NCI-H1417 treated with DMSO at 0.1 percent for 48 hours (cell line): ENCODE measurements at places on chromosomes 4 and X.

DNA sequence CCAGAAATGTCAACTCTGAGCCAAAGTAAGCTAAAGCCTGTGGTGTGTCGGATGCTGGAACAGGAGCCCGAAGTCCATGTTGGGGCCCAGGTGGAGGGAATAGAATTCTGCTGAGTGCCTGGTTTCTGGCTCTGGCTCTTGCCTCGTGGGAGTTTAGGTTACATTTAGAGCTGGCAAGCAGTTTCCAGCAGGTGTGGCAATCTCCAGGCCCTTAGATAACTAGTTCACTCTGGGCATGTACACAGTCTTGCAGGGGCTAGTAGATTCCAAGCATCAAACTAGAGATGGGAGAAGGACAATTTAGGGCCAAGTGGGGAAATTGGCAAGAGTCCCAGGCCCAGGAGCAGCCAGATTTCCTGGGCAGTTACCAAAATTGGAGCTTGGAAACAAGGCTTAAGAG is 56.3 kb upstream of the STOX2 start:
- DNase-seq = no peak

DNA sequence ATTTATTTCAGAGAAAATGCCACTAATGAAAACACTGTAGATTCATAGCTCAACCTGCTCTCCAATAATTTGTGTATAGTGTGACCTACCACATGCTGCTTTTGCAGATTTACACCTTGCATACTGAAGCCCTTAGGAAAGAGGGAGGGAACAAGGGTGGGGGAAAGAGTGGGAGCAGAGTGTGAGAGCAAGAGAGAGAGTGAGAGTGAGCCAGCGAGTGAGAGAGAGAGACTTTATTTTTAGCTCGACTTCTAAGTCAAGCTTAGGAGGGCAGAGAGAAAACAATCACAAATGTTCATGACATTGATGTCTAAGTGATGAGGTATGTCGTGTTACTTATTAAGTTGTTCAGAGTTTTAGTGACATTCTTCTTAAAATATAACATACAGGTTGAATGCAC is 112.5 kb upstream of the HAND2 start:
- DNase-seq = peak; percentile 46

GRCh38 chrX:41734530-41734929 is 10.5 kb downstream of the GPR82 start:
- DNase-seq = no peak

- DNase-seq = no peak
Measured at GRCh38 chrX:31523884-31524536, 452.2 kb upstream of the FTHL17 start.

GRCh38 chr4:139530833-139531427 is 25.1 kb downstream of the SETD7 start:
- DNase-seq = no peak

DNA sequence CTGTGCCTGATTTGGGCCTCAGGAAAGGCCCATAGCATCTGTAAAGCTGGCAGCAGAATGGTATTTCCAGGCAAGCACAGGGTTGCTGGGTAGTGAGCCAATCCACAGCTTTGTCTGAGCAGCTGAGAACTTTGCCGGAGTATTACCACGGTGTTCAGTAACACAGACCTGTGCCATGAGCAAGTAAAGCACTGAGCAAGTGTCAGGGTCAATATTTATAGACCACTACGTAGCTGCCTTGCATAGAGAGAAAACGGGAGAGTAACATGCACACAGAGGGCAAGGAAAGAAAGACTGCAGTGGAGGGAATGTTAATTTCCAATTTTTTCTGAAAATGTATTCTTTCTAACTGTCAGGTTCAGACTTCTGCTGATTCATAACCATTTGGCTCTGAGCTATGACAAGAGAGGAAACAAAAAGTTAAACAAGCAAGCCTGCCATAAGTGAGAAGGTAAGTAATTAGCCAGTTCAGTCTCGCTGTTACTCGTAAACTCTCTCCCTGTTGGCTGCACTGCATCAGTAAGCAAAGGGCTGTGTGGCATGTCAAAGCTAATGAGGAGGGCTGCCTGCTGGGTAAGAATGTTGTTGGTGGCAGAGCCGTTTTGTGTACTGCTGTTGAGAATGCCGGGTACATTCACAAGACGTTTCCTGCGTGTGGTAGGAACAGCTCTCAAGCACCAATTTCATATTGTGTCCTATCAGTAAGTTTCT is 238.1 kb downstream of the BMPR1B start:
- DNase-seq = no peak

DNA sequence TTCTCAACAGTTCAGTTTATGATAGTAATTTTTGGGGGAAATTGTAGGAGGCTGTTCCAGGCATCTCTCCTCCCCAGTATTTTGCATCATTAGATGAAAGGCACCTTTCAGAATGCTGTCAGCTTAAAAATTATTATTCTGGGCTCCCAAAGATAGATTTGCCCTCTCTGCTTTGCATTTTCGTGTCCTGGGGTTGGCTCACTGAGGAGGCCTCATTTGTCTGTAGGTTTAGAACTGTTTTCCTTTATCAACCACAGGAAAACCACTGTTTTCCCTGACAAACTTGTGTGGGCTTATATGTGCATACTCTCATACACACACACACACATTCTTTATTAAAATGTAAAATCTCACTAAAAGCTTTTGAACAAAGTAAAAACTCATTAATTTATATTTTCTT is 197.2 kb upstream of the VCX3A start:
- DNase-seq = no peak

DNA sequence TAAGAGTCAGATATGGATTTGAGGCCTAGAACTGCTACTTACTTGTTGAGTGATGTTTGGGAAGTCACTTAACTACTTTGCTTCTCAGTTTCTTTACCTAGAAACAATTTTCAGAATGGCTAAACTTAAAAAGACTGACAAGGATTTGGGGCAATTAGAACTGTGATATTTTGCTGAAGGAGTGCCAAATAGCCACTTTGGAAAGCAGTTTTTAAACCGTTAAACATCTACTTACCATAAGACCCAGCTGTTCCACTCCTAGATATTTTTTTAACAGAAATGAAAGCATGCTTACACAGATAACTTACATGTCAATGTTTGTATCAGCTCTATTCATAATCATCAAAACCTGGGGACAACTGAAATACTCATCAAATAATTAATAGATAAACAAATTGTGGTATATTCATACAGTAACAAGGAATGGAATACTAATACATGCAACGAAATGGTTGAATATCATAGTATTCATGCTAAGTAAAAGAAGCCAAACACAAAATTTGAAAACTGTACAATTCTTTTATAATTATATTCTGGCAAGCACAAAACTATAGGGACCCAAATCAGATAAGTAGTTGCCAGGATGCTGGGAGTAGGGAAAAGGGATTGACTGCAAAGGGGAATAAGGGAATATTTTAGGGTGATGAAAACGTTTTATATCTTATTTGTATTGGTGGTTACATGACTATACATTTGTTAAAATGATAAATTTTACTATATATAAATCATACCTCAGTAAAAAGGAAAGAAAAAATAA is 24.0 kb downstream of the RPA4 start:
- no peak for DNase-seq

- no peak for DNase-seq
Measured at GRCh38 chr4:181376058-181376457, 867.1 kb upstream of the TENM3 start.

GRCh38 chr4:108622828-108623227 is 2.5 kb downstream of the RPL34 start:
- no peak for DNase-seq

GRCh38 chr4:24279911-24280375 is 304.4 kb downstream of the DHX15 start:
- DNase-seq = no peak

DNA sequence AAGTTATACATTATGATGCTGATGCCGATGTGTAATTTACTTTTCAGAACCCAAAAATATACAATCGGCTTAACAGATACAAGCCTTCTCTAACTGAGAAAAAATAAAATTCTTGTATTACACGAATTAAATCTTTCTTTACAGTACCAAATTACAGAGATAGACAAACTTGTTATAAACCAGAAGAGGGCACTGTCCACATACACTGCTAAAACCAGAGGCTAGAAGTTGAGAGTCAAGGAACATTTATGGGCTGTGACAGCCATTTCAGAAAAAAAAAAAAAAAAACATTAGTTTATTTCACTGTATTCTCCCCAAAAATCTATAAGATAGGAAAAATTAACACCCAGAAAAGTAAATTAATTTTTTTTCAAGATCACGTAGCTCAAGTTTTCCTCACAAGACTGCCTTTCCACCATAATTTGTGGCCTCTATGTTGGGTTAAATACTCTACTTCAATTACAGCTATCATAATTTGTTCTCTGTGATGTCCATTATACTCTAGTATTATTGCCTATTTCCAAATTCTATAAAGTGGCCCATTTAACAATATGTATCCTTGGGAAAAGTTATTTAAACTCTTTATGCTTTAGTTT is 12.0 kb downstream of the EREG start:
- no peak for DNase-seq

GRCh38 chr4:83329521-83330110 is 5.0 kb downstream of the HPSE start:
- DNase-seq = no peak

DNA sequence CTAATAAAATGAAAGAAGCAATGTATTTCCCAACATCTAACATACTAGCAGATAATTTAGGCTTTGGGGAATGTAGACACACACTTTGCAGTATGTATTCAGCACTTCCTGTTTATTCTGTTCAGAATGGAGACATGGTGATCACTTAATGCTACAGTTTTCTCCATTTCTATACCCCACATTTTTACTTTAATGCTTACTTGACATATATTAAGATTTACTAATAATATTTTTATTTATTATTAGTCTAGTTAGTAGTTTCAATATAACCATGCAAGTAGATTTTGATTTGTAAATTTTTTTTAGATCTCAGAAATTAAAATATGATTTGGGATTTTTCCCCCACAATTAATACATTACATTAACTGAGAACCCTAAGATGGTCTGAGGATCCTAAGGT is 98.4 kb downstream of the PRSS12 start:
- DNase-seq = no peak

GRCh38 chr4:169618286-169618685 is 2.1 kb upstream of the CLCN3 start:
- DNase-seq = no peak

GRCh38 chrX:13276991-13277390 is 42.9 kb downstream of the ATXN3L start:
- DNase-seq = no peak

DNA sequence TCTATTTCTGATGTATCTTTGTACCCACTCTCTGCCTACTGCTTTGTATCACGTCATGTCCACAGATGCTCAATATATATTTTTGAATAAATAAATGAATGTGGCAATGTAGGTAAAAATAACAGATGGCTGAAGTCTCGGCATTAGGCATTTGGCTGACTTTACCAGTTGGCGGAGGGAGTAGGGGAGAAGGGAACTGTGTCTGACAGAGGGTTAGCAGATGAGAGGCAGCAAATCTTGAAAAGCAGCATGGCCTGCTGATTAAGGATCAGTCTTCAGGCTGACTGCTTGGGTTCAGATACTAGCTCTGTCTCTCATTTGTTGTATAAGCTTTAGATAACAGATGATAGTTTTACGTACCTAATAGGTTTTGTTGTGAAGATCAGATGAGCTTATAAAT is 31.9 kb upstream of the RASGEF1B start:
- no peak for DNase-seq
